Activated T-helper 9 cell treated with anti-CD3 and anti-CD28 coated beads, Interleukin-2, amount 50 U/mL, for 16 hours (primary cell): ENCODE measurements at places on chromosomes 3 and 15.

DNA sequence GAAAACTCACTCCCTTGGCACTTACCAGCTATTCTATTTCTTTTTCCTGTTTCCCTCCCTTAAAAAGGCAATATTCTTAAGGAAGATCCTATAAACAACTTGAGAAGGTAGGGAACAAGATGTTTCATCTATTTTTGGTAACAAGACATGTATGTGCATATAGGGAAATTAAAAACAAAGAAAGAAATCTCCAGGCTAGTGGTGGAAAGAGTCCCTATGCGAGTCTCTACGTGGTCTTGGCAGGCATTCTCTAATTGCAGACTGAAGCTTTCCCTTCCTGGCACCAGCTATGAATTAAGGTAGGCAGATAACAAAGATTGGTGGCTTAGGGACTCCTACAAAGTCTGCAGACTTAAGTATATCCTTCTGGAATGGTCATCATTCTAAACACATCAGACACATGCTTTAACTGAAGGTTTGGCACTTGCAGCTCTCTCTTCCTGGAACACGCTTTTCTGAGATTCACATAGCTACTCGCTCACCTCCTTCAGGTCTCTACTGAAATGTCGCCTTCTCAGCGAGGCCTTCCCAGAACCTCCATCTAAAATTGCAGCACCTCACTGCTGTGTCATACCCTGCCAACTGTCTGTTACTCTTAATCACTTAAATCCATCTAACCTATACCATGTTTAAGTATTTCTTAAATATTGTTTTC lies 336.0 kb downstream of the VGLL3 start:
- no peak for DNase-seq

DNA sequence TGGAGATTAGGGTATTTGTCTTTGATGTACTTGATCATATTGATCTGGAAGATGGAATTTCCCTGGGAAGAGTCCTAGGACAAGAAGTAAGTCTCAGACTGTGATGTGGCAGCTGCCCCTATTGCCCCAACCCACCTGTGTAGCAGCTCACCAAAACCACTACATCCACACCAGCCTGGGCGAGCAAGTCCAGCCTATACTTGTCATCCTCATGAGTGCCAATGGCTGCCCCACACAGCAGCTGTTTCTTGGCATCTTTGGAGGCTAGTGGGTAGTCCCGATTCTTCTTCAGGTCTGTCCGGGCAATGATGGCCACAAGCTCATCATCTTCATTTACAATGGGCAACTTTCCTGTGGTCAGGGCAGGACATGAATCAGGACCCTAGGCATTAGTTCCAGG lies 2.7 kb downstream of the IMPDH2 start:
- DNase-seq, result no peak

- DNase-seq, result no peak
Observed at GRCh38 chr15:68484696-68485400, 52.9 kb upstream of the ITGA11 start.

- no peak for DNase-seq
Observed at GRCh38 chr15:37137221-37137620, 36.9 kb upstream of the MEIS2 start.

DNA sequence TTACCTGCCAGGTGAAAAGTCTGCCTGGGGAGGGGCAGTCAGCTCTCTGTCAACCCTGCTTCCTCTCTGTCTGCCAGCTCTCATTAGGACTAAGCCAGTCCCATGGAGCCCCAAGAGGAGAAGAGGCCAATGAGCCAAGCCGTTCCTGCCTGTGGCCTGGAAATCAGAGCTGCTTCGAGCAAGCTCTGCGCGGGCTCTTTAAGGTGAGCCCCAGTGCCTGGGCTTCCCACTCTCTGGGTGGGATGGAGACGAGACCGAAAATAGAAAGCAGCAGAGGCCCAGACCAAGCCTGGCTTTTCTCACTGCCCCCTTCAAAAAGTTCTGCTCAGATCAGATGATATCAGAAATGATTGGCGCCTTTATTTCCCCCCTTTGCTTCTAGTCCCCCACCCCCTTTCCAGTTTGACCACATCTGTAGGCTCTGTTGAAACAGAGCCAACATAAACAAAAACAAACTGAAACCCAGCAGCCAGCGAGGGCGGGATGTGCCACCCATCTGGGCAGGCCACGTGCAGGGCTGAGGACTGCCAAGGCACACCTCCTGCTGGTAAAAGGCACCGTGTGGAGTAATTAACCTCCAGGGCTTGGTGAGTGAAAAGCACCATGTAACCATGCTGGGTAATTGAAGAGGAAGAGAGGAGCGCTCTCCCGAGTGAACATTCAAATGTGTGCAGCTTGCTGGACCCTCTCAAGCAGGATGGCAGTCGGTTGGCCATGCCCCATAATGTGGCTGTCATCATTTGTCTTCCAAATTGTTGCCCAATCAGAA lies 471.0 kb upstream of the PROK2 start:
- no peak for DNase-seq

- DNase-seq, result no peak
Observed at GRCh38 chr15:52086011-52086786, 26.4 kb downstream of the BCL2L10 start.

DNA sequence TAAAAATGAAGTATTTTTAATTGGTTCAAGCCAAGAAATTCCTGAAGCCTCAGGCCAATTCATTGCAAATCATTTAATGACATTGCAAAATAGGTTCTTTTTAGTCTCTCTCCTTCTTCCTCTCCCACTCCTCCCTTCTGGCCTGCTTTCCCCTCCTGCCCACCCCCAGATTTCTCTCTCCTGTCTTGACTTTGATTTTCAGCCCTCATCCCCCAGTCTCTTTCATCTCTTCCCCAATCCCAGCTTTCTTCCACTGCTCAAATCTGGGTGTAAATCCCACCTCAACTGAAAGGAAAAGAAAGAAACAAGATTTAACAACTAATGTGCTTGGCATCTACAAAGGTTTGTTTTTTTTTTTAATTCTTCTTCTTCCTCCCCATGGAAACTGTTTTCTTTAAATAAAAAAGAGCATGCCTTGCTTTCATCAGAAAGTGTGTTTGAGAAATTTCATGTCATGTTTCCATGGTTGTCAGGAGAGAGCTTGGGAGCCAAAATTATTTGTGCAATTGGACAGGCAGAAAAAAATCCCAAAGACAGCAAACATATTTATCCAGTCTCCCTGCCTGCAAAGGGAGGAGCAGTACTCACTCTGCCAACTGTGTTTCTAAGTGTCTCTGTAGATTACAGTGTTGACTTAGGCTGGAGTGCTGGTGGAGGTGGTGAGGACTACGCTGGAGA lies 50.4 kb downstream of the BOC start:
- DNase-seq, result no peak

- no peak for DNase-seq
Observed at GRCh38 chr15:70327328-70327855, 229.7 kb upstream of the TLE3 start.

GRCh38 chr3:162865466-162865865 lies 1368.9 kb downstream of the OTOL1 start:
- DNase-seq, result no peak

DNA sequence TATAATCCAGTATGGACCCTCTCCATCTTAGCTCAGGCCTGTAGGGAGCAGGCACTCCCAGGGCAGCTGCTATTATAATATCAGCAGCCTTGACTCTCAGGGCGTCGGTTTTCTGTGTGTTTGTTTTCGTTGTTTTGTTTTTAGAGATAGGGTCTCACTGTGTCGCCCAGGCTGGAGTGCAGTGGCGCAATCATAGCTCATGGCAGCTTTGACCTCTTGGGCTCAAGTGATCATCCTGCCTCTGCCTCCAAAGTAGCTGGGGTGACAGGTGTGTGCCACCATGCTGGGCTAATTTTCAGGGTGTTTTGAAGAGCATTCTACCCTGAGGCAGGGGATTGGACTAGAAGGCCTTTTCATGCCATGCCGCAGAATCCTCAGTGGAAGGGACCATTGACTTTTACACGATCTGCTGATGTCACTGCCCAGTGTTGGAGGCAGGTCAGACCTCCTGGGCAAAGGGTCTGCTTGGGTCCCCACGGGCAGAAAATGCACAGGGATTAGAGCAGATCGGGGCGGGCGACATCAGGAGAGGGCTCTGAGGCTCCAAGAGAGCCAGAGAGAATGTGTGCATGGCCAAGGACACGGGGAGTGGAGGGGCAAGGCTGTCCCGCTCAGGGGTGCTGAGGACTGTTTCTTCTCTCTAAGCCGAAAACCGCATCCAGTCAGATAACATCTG lies 7.8 kb downstream of the MELTF start:
- DNase-seq, result no peak

DNA sequence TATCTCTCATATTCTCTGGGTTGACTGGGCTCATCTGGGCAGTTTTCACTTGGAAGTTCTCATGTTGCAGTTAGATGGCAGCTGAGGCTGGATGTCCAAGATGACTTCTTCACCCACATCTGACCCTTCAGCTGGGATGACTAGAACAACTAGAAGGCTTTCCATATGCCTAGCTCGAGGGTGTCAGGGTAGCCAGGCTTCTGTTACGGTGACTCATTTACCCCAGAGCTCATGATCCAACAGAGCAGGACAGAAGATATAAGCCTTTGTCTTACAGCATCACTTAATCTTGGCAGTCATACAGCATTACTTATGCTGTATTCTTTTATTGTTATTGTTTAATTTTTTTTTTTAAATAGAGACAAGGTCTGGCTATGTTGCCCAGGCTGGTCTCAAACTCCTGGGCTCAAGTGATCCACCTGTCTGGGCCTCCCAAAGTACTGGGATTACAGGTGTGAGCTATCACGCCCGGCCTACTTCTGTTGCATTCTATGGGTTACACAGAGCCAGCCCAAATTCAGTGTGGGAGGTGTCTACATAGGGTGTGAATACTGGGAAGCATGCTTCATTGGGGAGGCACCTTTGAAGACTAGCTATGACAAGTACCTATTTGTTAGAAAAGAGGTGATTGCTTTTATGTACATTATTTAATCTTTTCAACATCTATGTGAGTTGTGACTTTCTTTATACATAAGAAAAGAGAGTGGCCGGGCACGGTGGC lies 10.7 kb downstream of the HMCES start:
- no peak for DNase-seq

DNA sequence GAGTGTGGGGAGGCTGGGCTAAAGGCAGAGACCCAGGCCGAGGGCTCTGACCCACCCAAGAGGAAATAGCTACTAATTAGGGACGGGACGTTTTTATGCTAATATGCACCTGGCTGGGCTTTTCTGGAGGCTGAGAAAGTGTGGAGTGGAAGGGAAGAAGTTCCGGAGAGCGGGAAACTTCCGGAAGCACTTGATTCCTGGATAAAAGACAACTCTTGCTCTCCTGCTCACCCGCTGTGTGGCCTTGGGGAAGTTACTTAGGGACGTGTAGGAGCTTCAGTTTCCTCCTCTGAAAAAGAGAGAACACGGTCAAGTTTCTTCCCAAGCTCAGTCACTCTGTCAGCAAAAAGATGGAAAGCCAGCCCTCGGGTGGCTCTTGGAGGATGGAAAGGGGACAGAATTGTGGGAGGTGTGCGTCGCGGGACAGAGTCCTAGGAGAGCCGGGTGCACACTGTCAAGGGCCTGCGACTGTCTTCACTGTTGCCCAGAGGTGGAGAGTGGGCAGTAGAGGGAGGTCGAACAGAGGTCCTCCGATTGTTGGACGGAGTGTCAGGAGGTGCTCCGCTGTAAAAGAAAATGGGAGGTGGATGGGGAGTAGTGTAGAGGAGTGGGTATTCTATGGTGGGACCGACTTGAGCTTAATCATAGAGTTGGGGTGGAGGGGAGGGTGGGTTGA lies 43.2 kb downstream of the EPHB3 start:
- DNase-seq, result no peak

DNA sequence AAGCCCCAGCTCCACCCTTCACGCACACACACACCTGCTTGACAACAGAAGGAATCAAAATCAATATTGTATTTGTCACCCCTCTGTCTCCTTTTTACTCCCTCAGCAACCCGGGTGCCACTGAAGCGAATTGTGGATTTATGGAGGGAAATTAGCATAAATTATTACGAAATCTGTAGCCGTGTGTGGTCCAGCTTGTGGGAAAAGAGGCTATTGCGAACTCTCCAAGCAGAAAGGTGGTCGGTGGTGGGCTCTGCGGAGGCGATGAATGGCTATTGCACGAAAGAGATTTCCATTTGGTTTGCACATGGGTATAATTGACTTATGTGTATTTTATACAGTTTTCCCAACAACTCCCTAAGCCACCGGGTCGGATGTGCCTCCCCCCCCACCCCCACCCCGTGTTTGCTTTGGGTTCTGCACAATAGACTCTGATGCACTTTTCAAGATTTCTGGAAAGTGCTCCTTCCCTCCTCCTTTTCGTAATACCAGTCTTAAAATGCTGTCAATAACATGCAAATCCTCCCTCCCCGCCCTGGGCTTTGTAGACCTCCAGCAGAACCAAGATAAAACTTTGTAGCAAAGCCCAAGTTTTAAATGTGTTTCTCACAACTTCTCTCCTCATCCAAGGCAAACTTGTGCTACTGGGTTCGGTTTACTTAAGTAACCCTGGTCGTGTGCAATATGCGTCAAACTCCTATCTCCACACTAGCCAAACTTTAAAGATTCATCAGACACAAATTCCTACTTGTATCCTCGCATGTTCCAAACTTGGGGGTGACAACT lies 3.1 kb upstream of the FOXB1 start:
- DNase-seq, result no peak

DNA sequence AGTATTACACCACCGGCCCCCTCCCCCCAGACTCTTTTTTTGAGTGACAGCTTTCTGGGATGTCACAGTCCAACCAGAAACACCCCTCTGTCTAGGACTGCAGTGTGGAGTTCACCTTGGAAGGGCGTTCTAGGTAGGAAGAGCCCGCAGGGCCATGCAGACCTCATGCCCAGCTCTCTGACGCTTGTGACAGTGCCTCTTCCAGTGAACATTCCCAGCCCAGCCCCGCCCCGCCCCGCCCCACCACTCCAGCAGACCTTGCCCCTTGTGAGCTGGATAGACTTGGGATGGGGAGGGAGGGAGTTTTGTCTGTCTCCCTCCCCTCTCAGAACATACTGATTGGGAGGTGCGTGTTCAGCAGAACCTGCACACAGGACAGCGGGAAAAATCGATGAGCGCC lies 63.6 kb downstream of the AAGAB start:
- DNase-seq, result no peak

GRCh38 chr15:89457086-89457485 lies 39.3 kb downstream of the RHCG start:
- no peak for DNase-seq

DNA sequence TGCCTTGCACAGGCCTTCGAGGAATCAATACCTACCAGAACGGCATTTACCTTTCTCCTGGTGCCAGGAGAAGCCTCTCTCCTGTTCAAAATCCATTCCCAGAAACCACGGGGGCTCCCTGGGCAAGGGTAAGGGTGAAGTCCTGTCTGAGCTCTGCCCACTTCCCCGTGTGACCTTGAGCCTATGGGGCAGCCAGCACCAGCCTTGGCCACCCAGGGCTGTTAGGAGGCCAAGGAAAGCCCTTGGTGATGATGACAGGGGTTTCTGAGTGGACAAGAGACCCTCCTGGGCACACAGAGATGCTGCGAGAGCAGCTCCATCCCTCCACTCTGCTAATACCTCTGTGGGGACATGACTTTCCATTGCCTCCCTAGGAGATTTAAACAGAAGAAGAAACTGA lies 5.9 kb downstream of the SCN5A start:
- DNase-seq, result no peak

GRCh38 chr15:94206463-94207167 lies 24.7 kb upstream of the MCTP2 start:
- DNase-seq, result no peak

- no peak for DNase-seq
Observed at GRCh38 chr3:46857485-46858341, 5.5 kb downstream of the MYL3 start.

GRCh38 chr3:96700322-96701315 lies 113.8 kb upstream of the EPHA6 start:
- no peak for DNase-seq
